GM13976 (cell line): ENCODE measurements at places on chromosomes 3 and 15.
A peak's percentile ranks its signal among the peaks of the same experiment; 100 is the strongest.

DNA sequence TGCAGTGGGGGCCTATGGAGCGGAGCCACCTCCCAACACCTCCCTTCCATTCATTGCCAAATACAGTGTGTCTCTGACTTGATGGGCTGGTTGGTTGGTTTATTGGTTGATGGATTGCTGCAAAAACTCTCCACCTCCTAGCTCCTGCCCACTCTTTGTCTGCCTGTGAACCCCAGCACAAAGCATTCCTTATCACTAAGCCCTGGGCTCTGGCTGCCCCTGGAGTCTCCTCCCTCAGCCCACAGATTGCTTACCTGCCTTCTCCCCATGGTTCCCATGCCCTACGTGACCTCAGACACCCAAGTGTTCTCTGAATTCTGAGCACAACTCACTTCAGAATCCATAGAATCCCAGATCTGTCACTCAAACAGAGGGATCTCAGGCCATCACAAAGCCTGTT is 139.1 kb upstream of the TPM1 start:
- no peak for DNase-seq

DNA sequence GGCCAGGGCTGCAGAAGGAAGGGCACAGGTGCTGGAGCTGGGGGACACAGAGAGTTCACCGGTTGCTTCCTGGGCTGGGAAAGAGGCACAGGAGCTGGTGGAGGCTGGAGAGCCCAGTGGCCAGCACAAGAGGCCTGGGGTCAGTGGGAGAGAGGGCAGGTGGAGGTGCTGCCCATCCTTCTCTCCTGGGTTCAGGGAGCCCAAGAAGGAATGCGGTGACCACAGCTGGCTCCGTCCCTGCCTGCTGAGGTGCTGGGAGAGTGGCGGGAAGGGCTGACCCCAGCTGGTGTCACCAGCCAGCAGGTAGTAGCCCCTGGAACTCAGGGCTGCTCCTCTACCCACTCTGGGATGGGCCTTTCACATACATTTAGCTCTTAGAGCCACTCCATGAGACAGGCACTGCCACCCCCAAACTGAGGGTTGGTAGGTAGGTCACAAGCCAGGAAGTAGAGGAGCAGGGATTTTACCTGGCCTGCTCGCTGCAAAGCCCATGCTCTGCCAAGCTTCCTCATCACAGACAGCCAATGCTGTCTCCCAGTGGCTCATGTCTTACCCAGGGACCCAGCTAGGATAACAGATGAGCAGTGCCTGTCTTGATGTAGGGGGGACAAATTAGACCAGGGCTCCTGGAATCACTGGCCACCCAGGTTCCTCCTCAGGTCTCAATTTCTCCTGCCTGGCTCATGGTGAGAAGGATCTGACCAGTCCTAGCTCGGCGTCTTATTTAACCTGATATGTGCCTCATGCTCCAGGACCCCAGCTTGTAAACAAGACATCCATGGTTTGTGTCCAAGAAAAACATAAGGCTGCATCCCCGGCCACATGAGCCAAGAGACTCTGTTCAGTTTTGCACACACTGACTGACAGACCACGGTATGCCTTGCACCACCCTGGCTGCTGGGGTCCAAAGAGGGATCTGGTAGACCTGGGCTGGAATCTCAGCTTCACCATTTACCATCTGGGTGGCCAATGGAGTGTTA is 119.2 kb downstream of the CORO2B start:
- DNase-seq, result no peak

GRCh38 chr15:45921376-45921775 is 286.5 kb downstream of the SQOR start:
- DNase-seq, result no peak

DNA sequence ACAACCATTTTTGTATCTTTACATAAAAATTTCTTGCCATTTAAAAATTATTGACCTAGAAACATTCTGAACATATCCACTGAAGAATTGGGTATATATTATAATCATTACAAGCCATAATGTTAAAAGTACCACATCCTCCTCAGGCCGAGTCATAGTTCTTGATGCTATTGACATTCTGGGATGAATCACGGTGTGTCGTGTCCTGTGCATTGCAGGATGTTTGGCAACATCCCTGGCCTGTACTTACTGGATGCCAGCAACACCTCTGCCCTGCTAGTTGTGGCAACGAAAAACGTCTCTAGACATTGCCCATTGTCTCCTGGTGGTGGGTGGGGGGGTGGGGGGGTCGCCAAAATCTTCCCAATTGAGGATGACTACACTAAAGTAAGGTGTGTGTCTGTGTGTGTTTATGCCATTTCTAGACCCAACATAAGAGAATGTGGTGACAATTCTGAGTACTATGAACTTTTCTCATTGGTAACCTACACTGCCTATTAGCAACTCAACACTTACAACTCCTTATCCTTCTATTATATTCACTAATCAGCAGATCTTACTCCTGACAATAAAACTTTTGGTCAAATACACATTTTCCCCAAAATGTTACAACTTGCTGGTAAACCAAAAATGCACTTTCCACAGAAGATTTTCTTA is 471.6 kb downstream of the FOXP1 start:
- no peak for DNase-seq

GRCh38 chr3:126257984-126258383 is 77.6 kb upstream of the ALDH1L1 start:
- DNase-seq, result no peak

DNA sequence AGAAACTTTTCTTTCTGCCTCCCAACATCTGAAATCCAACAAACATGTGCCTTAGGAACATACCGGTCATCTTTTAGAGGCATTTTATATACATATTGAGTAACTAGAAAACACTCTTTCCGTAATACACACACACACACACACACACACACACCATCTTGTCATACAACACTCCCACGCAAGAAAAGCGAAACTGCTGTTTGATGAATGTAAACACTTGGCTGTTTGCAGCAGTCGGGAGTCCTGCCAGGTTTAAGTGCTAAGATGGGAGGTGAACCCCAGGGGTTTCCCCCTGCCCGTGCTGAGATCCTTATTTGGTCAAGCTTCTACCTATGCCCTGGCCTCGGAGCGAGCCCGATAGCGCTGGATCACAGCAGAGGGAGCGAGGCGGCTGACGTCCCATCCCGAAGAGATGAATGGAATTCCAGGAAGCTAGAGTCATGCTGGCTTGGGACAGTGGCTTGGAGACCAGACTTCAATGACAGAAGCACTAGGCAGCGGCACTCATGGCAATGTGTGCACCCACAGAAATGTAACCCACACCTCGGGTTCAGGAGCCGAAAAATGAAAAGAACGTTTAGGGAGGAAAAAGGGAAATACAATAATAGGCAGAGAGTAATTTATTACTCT is 1.3 kb upstream of the THBS1 start:
- no peak for DNase-seq

DNA sequence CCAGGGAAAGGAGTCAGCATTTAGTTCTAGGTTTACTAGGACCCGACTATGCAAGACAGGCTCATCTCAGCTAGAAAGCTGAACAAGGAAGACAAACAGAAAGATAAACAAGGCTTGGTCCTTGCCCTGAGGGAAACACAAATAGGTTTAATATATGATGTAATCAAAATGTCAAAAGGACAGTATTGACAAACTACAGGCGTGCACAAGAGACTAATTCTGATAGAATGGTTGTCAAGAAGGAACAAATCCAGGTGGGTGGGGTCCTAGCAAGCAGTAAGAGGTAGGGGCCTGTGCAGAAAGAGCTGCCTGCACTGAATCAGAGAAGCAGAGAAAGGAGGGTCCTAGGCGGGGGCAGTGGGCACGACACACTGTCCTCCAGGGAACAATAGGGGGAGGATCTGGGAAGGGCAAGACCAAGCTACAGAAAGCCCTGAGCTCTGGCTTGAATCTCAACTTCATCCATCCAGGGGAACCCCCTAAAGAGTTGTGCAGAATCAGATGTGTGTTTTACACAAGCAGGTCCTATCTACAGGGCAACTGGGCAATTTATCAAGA is 23.4 kb downstream of the RFTN1 start:
- DNase-seq, result no peak

GRCh38 chr3:139532976-139533375 is 6.6 kb downstream of the RBP1 start:
- no peak for DNase-seq

DNA sequence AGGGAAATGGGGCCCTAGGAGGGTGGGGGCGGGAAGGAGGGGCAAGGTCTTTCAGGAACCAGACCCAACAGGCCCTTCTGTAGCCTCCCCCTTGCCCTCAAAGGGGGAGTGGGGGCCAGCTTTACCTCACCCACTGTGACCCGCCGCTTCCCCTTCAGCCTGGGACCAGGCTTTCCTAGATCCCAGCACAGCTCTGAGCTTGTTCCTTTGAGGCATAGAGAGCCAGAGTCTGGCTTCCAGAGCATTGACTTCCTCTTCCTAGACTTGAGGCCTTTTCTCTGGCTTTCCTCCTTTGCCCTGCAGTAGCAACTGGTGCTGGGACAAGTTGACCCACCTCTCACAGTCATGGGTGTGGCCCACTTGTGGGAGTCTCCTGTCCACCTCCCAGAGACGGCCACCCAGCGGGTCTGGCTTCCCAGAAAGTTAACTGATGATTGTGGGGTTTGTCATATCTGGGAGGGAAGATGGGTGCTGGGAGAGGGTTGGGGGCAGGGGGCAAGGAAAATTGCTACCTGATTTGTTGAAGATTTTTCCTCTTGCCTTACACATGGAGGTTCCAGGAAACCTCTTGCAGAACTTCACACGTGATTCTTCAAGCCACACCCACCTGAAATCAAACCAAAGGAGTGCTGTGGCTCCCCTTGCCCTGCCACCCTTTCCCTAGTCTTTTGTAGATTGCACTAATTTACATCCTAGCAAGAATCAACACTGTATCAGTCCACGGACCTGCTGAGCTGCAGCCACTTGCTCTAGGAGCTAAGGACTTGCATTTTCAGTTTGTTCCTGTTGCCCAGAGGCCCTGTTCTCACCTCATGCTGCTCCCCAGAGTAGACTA is 4.1 kb upstream of the CHST14 start:
- no peak for DNase-seq

- DNase-seq, result no peak
Observed at GRCh38 chr3:24372559-24373197, 122.0 kb downstream of the THRB start.

DNA sequence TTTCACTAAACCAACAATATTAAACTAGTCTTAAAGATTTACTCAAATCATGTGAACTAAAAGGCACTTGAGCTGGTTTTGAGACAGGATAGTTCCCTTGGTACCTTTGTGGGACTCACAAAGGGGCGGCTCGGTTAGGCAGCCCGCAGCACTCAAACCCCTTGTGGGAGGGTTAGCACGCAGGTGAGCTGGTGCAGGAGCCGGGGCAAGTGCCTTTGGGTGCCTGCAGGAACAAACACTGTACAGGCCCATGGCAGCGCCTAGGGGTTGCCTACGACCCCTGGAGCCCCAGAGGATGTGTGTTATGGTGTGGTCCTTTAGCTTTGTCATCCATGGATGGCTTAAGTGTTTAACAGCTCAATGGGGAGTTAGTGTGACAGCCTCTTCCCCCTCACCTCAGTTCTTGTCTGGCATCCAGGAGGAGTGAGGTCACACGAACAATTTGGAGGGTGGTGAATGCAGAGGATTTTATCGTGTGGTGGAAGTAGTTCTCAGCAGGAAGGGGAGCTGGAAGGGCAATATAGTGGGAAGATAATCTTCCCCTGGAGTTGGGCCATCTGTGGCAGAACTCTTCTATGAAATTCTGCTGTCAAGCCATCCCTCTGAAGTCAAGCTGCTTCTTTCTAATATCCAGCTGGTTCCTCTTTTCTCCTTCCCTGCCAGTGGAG is 470.9 kb downstream of the RBMS3 start:
- DNase-seq, result no peak

- DNase-seq, result no peak
Observed at GRCh38 chr15:71679793-71680353, 130.5 kb upstream of the NR2E3 start.

DNA sequence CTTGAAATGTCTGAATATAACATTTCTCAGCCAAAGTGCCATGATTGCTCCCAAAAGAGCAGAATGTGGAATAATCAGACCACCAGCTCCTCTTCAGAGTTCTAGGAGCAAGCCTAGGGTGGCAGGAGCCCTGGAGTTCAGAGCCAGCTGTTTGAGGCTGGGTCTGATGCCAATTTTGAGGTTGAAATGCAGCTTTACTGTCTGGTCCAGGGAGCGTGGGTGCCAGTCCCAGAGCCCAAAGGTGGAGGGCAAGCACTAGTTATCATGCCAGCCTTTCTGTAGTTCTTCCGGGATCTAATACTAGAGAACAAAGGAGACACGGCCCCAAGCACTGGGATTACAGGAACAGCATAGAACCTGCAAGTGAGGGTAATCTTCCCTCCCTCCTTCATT is 69.3 kb downstream of the TNFAIP8L3 start:
- DNase-seq, result no peak

- DNase-seq, result no peak
Observed at GRCh38 chr3:180707896-180708295, 28.6 kb upstream of the CCDC39 start.

GRCh38 chr15:101188637-101189408 is 63.0 kb downstream of the CHSY1 start:
- peak; percentile 76 for DNase-seq

DNA sequence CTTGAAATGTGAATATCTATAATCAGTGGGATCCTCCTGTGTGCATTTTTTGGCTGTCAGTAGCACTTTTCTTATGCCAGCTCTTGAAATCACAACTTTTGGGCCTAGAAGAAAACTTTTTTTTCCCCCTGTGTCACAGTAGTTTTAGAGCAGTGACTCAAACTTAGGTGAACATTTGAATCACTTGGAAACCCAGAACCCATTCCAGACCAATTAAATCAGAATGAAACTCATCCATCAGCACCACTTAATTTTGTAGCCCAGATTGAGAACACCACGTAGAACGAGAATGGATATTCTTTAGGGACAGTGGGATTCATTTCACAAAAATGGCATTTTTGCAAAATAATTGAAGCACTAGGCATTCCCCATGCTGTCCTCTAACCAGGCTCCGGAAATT is 224.8 kb upstream of the NANOGP8 start:
- no peak for DNase-seq
